ENCODE measurements at places on chromosomes 5 and 9.

DNA sequence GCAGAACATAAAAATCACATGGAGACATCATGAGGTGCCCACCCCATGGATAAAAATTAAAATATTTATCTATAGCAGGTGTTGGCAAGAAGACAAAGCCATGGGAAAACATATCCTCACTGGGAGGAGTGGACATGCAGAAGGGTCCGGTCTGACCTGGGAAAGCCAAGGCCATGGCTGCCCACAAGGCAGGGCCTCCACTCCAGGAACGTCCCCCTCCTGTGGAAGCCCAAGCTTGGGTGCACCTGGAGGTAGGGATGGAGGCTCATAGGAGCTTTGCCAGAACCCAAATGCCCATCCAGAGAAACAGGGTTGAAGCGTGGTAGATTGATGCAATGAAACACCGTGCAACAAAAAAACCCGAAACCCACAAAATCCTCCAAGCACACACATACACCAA is 81.4 kb upstream of the COL5A1 start:
- no peak for DNase-seq

DNA sequence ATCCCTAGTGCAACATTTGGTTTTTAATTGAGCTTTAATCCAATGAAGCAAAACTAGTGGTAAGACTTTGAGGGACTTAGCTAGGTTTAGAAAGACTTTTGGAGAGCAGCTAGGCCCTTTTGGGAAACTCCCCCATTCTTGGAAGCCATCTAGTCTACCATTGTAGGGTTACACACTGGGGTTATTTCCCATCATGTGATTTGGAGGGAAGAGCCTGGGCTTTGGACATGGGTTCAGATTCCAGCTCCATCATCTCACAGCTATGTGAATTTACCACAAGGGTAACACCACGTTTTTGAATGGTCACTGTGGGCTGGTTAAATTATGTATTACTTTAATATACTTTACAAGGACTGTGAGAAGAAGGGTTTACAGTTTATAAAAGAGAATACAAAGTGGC is 18.3 kb upstream of the TNFSF15 start:
- no peak for DNase-seq

DNA sequence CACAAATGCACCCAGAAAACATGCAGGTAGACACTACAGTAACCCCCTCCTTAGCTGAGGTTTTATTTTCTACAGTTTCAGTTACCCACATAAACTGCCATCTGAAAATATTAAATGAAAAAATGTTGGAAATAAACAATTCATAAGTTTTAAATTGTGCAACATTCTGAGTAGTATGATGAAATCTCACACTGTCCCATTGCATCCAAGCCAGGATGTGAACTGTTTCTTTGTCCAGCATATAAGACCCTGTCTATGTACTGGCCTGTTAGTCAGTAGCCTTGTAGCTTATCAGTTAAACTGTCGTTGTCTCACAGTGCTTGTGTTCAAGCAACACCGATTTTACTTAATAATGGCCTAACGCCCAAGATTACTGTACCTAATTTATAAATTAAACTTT is 630.5 kb downstream of the ANXA1 start:
- no peak for DNase-seq

DNA sequence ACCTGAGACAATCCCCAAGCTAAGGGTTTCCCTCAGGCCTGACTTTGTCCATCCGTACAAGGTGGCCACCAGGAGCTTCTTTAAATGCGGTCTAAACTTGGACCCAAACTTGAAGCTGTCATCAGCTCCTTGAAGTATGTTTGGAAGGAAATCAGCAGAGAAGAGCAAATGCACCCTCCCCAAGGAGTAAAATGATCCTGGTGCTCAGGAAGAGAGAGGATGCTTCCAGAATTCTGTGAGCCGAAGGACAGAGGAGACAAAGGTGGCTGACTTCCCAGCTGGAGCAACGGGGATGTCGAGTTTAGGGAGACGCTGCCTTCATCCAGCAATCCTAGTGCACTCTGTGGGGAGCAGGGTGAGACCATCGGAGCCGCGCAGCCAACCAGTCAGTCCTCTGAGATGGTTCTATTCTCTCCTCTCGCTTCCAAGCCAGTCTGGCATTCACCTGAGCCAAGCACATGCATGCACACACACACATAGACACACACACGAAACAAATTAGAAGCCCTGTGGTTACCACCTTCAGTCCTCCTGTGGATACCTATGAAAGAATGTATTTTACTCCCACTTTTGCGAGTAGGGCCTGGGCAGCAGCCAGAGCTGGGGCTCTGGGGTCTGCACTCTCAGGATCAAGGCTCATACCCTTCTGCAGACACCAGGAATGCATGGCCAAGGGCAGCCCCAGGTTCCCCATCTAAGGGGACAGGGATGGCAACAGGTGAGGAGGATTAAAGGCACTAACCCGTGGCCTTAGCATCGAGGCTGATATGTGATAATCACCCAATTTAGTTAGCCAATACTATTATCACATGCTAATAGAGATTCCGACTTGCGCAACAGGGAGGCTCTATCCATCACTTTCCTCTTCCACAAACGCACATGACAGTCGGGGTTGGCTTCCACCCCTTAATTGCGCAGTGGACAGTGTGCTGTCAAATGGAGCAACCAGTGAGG is 75.8 kb downstream of the GTF3C4 start:
- no peak for DNase-seq

DNA sequence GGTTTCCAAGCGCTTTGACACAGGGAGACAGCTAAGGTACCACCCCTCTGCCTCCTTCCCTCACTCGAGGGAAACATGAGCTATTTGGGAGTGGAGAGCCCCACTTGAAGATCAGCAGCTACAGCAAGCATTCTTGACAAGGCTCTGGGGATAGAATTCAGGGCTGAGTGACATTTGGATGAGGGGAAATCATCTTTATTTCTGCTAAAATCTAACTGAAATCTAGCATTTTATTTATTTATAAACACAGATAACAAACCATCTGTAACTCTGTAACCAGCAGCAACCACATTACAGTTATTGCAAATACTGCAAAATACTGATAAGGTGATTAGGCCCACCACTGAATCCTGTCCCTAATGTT is 22.4 kb downstream of the RNF130 start:
- no peak for DNase-seq

- DNase-seq = no peak
Measured at GRCh38 chr9:99349870-99350269, 127.8 kb downstream of the SEC61B start.

GRCh38 chr5:89989776-89990175 is 419.8 kb downstream of the CETN3 start:
- no peak for DNase-seq

GRCh38 chr5:11048760-11049159 is 287.7 kb upstream of the DAP start:
- DNase-seq = no peak

- DNase-seq = no peak
Measured at GRCh38 chr9:13575558-13575957, 296.1 kb upstream of the MPDZ start.
